ENCODE measurements at places on chromosomes 2 and 18. TPM values are rescaled to one million over a fixed set of nuclear protein-coding genes. Genes with fewer than 3 reads are reported as not detected.

KCNE4 gene
- polyA plus RNA-seq = 16.9 TPM

NPAS2 gene
- polyA plus RNA-seq = 16.8 TPM

ADCYAP1 gene
- polyA plus RNA-seq = 0.10 TPM

ATP8B1 gene
- 35.0 TPM for polyA plus RNA-seq

CD207 gene
- polyA plus RNA-seq = not detected

RIT2 gene
- 0.13 TPM for polyA plus RNA-seq

MC2R gene
- polyA plus RNA-seq = not detected

HOXD12 gene
- polyA plus RNA-seq = 0.32 TPM

DAW1 gene
- 0.52 TPM for polyA plus RNA-seq

CELF4 gene
- polyA plus RNA-seq = 2.9 TPM

RANBP2 gene
- polyA plus RNA-seq = 76.0 TPM

TNFAIP6 gene
- polyA plus RNA-seq = 1.4 TPM

FAM228A gene
- polyA plus RNA-seq = 1.3 TPM

ALPI gene
- polyA plus RNA-seq = 0.10 TPM

DNA sequence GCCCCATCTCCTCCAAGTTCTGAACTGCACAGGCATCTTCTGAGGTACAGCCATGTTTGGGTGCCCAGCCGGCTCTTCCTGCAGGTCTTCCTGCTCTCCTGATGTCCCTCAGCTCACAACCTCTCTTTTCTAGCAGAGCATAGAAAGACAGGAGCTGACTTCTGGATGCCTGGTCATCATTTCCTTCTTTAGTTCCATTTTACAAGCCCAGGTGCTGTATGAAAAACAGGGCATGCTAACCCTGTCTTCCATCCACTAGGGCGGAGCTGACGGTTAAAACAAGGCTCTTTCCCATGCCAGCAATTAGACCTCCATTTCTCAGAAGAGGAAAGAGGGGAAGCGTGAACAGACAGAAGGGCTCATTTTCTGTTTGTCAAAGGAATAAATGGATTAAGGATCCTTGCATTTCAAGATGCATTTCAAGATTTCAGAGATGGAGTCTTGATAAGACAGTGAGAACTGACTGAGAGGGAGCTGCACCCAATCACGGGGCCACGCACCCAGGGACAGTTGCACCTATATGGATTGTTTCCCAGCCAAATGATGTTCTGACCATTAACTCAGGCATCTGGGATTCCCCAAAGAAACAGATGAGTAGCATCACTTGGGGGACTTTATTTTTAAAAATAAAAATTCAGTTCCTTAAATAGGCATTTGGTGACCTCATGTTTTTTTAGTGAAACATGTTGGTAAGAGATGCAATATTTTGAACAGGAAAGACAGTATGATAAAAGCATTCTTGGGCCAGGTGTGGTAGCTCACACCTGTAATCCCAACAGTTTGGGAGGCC, 45.8 kb upstream of the EML6 start:
- no peak for DNase-seq

DNA sequence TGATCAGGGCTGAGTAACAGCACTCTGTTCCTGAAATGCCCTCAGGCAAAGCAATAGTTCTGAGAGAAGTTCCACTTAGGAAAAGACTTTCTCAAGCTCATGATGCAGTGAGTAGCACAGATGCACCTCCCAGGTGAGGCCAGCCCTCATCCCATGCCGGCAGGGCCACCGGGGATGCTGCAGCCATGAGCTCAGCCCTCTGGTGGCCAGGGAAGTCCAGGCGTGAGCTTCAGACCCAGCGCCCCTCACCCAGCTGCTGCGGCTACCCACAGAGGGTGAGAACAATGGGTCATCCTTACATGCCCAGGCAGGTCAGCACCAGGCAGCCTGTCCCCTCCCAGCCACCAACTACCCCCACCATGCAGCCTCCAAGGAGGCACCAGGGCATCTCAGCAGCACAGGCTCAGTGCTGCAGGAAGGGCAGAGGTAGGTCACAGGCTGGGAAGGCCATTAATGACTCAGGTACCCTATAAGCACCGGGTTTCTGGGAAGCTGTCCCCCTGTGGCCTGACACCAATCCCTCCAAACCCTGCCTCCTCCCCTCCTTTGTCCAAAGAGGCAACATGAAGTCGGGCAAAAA, 50.6 kb downstream of the TTC32 start:
- no peak for DNase-seq

DNA sequence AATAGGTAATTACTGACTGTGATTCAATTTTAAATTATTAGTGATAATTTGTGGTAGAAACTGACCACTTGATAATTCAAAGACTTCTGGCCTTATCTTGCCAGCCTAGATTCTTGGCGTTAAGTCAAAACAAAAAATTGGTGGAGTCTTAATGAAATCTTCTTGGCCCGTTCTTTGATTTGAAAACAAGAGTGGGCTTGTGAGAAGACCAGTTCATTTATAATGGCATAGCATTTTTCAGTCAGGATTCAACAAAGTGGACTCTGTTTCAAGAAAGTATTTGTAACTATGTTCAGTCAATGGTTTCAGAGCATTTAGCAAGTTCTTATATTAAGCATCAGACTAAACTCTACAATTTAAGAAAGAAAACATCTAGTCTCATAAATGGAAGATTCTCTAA, 26.0 kb downstream of the ITGA4 start:
- DNase-seq = no peak

GRCh38 chr2:46229134-46230063, 67.8 kb upstream of the EPAS1 start:
- no peak for DNase-seq

DNA sequence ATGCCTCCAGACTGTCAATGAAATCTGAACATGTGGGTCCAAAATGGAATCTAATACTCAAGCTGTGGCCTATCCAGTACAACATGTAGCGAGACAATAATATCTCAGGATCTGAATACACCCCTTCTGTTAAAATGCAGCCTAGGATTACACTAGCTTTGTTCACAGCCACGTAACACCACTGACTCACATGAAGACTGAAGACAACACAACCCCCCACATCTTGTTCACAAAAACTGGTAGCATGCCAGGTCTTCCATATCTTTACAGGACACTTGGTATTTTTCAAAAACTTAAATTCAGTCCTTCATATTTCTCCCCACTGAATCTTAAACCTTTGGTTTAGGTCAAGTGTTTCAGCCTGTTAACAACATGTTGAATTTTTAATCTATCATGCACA, 84.2 kb downstream of the SLC8A1 start:
- DNase-seq = no peak

GRCh38 chr2:864501-865106, 86.0 kb upstream of the SNTG2 start:
- no peak for DNase-seq

- no peak for DNase-seq
These were observed 255.5 kb downstream of the RIT2 start for GRCh38 chr18:42860011-42860410.

- DNase-seq = no peak
These were observed 69.6 kb upstream of the RIOK3 start for GRCh38 chr18:23383494-23383893.

GRCh38 chr2:85095094-85095493, 38.1 kb upstream of the TCF7L1 start:
- no peak for DNase-seq

GRCh38 chr18:4789506-4789905, 334.4 kb upstream of the DLGAP1 start:
- no peak for DNase-seq

DNA sequence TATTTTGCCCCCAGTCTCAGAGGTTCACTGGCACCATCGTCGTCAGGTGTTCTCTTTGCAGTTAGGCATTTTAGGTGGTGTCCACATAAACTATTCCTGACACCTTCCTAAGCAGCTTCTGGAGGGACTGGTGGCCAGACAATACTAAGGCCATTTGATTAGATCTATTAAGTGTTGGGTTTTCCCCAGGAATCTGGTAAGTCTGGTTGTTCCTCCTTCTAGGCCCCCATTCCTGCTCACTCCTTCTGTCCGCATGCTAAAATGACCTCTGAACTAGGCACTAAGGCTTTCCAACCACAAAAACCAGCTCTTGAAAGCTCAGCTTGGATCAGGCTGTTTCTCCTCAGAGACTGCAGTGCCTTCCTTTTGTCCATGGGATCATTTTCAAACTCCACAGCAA, 100.7 kb downstream of the MGAT5 start:
- no peak for DNase-seq

DNA sequence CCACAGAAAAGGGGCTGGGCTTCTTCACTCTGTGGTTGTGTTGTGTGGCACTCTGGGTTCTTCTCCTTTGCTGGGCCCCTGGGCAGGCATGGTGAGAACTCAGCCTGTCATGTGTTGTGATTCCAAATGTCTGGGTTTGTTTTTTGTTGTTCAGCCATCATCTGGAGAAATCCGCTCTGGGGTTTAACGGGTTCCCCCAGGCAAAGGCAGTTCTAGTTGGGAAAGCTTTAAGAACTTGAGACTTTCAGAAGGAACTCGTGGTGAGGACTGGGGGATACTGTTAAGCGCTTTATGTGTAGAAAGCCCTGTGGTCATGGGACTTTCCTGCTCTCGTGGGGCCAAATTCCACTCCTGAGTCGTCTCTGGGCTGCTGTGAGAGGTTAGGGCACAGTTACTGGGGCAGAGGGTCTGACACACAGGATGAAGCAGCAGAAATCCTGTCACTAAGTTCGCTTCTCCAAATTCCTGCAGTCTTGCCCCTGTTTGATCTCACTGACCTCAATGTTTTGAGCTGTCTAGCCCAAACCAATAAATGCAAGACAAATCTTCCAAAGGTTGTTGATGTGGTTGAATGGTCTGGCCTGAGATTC, 87.7 kb downstream of the RAPGEF4 start:
- no peak for DNase-seq

GRCh38 chr18:63161032-63161760, 158.4 kb downstream of the BCL2 start:
- no peak for DNase-seq

- no peak for DNase-seq
These were observed 166.8 kb upstream of the ID2 start for GRCh38 chr2:8514796-8515758.

GRCh38 chr18:23619388-23619881, 33.1 kb upstream of the NPC1 start:
- no peak for DNase-seq

DNA sequence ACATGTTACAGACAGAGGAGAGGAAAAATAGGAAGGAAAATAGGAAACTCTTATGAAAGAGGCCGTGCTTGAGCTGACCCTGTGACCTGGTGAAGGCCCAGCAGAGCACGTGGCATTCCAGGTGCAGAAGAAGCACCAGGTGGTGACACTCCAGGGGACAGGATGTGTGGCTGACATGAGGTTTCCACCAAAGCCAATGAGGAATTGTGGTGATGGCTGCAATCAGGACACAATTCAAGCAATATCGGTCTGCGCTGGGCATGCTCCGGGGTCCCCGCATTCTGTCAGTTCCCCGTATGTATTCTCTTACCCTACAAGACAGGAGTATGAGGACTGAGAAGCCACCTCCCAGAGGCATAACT, 504.2 kb downstream of the EIPR1 start:
- no peak for DNase-seq

DNA sequence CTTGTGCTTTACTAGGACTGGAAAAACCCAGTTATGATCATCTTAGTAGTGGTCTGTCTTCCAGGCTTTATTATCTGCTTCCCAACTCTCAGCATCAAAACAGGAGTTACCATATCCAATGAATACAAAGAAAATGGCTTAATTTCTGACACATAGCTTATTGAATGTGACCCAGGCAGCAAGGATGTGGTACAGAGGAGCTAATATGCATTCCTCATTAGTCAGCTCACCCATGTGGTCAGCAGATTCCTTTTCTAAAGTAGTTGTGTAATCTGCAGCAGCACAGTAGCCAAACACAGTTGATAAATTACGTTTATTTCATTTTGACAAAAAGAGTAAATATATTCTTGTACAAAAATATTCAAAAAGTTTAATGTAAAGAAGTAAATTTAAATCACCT, 43.6 kb downstream of the TSPYL6 start:
- DNase-seq = no peak

DNA sequence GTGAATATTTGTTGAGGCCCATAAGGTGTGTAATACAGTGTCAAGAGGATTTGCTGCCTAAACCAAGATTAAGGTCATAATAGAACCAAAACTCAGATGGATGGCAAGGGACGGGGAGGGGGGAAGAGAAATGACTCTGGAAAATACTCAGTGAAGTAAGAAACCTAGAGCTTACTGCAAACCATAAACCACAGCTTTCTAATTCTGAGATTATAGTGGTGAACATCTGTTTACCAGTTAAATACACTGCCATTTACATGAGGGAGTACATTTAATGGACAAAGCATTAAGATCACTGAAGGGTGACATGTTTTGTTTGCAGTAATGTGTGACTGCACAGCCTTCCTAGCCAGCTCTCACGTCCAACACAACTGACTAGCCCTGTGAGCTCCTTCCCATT, 19.8 kb downstream of the EVX2 start:
- no peak for DNase-seq

GRCh38 chr2:119251652-119252051, 28.0 kb downstream of the STEAP3 start:
- no peak for DNase-seq

DNA sequence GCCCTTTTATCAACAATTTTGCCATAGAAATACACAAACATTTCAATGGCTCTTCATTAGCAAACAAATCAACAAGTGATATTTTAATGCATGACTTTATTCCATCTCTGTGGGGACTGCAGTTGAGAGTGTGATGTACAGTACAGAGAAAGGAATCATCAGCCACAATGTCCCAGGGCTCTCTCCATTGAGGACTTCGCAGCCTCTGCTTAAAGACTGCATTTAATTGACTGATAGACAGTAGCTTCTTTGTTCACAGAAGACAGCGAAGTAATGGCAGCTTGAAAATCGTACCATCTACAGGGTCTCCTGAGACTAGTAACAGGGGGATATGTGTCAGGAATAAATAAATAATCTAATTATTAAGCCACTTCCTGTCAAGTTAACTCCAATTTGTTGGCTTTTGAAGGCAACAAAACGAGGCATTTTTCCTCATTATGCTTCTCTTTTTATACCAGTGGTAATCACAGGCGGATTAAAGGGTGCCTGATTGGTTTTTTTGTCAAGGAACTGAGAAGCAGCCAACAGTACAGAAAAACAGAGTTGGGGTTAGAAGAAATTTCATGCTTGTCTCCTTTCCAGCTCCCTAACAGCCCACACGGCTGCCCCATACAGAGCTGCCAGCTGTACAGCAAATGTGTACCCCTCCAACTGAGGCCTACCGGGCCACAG, 164.3 kb downstream of the ZNF521 start:
- DNase-seq = no peak

DNA sequence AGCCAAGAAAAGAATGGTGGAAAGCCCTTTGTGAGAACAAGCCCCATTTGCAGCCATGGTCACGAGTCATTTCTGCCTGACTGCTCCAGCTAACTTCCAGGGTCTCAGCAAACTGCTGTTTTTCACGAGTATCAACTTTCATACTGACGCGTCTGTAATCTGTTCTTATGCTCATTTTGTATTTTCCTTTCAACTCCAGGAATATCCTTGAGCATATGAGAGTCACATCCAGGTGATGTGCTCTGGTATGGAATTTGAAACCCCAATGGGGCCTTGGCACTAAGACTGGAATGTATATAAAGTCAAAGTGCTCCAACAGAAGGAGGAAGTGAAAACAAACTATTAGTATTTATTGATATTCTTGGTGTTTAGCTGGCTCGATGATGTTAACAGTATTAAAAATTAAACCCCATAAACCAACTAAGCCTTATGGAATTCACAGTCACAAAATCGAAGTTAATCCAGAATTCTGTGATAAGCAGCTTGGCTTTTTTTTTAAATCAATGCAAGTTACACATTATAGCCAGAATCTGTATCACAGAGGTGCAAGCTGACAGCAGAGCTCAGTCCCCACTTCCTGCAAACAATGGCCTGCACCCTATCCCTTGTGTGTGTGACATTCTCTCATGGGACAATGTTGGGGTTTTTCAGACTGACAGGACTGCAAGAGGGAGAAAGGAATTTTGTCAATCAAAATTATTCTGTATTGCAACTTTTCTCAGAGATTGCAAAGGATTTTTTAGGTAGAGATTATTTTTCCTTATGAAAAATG, 26.1 kb downstream of the SLC14A1 start:
- DNase-seq = no peak

Data from left kidney (tissue), 8 donors.